ENCODE measurements at places on chromosomes 5 and 9. TPM values are rescaled to one million over a fixed set of nuclear protein-coding genes. Genes with fewer than 3 reads are reported as not detected.

Gene ARID3C
- total RNA-seq, result not detected

Gene PDLIM4
- total RNA-seq, result 2.3 TPM

Gene NR2F1-AS1
- total RNA-seq, result not detected

Gene ANKRD18A
- 0.19 TPM for total RNA-seq

Gene PCDHA3
- total RNA-seq, result not detected

Gene RMRP
- total RNA-seq, result 13,083 TPM

Gene SERF1A
- total RNA-seq, result 6.7 TPM

Gene PLPPR1
- total RNA-seq, result not detected

Gene GABRA6
- not detected for total RNA-seq

Gene C9orf50
- total RNA-seq, result not detected

Gene RMI1
- total RNA-seq, result 24.9 TPM

Gene LCN2
- not detected for total RNA-seq

Gene CAVIN4
- total RNA-seq, result 0.33 TPM

Gene RNF44
- total RNA-seq, result 96.5 TPM

Gene N4BP3
- 0.99 TPM for total RNA-seq

Gene CKS2
- total RNA-seq, result 200 TPM

Gene RETREG1
- total RNA-seq, result 30.3 TPM

Gene NUTM2F
- not detected for total RNA-seq

Gene SLC4A9
- 0.35 TPM for total RNA-seq

Gene QSOX2
- total RNA-seq, result 11.2 TPM

Gene PCDHB15
- total RNA-seq, result not detected

Gene GRXCR2
- not detected for total RNA-seq

Gene NPR3
- total RNA-seq, result not detected

Gene PHF24
- total RNA-seq, result not detected

Gene TARS1
- 240 TPM for total RNA-seq

Gene NEURL1B
- total RNA-seq, result 0.26 TPM

Gene ERCC6L2
- total RNA-seq, result 33.0 TPM

Gene TCERG1
- total RNA-seq, result 103 TPM

Gene SLCO6A1
- total RNA-seq, result not detected

Gene PCDHB2
- not detected for total RNA-seq

Gene RNF224
- total RNA-seq, result not detected

Gene EMB
- total RNA-seq, result 132 TPM

Gene MATR3
- 195 TPM for total RNA-seq

Gene FBP2
- not detected for total RNA-seq

Gene EIF4E1B
- total RNA-seq, result not detected

Gene ANKDD1B
- not detected for total RNA-seq

Gene UBLCP1
- 31.0 TPM for total RNA-seq

Gene BTNL3
- not detected for total RNA-seq

Gene PHYHD1
- 0.63 TPM for total RNA-seq

Gene MYMK
- total RNA-seq, result not detected

Gene INSL4
- not detected for total RNA-seq

Gene CCDC183
- total RNA-seq, result 0.26 TPM

Gene NTRK2
- 2.9 TPM for total RNA-seq

Gene FCHO2
- 2.1 TPM for total RNA-seq

Gene PTBP3
- 152 TPM for total RNA-seq

Gene RANBP6
- total RNA-seq, result 24.0 TPM

Gene PKD2L2
- not detected for total RNA-seq
